ENCODE measurements at places on chromosomes 2 and 18. TPM values are rescaled to one million over a fixed set of nuclear protein-coding genes. Genes with fewer than 3 reads are reported as not detected.

Gene CTLA4
- not detected for total RNA-seq

DNA sequence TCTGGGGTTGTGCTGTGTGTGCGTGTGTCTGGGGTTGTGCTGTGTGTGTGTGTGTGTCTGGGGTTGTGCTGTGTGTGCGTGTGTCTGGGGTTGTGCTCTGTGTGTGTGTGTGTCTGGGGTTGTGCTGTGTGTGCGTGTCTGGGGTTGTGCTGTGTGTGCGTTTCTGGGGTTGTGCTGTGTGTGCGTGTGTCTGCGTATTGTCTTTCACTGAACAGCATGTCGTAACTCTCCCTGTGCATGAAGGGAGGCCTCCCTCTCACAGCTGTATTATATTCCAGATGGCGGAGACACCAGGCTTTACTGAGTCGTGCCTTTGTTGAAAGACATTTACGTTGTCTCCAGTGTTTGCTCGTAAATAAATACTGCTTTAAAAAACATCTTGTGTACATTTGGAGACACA lies 5.9 kb downstream of the ACKR3 start:
- no peak for DNase-seq

DNA sequence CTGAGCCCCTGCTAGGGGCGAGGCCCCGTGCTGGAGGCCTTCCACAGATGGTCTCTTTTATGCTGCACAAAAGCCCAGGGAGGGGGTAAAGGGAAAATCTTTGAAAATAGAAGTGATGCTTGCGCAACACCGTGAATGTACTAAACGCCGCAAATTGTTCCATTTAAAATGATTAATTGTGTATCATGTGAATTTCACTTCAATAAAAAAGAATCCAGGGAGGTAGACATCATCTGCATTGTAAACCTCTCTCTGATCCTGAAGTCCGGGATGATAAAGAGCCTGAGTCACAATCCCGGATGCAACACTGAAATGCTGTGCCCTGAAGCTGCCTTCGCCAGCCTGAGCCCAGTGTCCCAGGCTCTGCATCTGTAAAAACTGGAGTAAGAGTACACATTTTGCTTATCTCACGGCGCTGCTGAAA lies 107.7 kb upstream of the PPP1CB start:
- no peak for DNase-seq

DNA sequence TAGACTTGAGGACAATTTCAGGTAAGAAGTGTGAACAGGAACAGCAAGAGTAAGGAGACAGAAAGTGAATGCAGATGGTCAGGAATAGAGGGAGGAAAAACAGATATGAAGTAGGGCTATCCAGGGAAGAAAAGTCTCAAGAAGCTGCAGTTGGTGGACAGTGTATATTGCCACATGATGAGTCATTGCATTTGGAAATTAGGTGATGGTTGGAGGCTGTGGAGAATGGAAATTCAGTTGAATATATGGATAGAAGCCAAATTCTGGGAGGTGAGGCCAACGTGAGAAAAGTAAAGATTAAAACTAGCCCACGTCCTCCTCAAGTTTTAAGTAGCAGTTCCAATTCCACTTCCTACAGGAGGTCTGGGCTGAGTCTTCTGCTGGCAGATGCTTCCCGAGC lies 158.4 kb downstream of the UBE2E3 start:
- no peak for DNase-seq

DNA sequence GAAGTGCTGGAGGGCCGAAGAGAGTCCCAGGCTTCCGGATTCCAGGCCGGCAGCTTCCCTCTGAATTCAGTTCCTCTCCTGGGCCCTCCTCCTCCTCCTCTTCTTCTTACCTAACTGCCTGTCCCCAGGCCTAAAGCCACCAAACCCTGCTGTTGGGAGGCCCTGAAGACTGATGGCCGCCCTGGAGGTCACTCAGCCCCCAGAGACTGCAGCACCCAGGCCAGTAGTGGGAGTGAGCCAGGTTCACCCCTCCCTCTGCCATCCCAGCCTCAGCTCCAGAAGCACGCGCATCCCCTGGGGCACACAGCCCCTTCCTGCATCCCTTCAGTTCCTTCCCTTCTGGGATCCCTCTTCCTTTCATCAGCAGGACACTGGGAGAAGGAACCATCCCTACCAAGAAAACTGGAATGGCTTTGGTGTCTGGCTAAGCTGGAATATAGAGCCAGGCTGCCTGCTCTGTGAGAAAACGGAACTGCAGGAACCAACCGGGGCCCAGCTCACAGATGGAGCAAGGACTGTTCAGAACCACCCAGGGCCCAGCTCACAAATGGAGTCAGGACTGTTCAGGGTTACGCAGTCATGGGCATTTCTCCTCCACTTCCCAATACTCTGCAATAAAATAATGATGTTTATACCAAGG lies 127.4 kb downstream of the NDUFA10 start:
- DNase-seq = no peak

GRCh38 chr18:2513616-2514015 lies 57.7 kb downstream of the METTL4 start:
- no peak for DNase-seq

- DNase-seq = peak; percentile 19
These were observed 380.6 kb downstream of the TSN start for GRCh38 chr2:122136056-122136455.

DNA sequence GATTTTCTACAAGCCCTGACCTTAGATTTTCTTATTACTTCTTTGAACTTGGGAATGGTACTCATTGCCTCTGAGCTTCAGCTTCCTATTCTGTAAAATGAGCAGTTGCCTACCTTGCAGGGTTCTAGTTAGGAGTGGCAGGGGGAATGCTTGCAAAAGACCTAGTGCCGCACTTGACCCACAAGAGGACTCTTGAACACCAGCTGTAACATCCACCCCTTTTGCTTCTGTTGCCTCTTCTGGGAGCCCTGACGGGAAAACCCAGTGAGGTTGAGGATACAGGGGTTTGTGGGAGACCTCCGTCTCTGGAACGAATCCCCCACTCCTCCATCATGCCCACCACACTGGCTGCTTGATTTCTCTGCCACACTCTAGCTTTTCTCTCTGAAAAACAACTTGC lies 27.1 kb upstream of the LBH start:
- no peak for DNase-seq

Gene ALKAL2
- total RNA-seq = not detected
